Amygdala (tissue), 56 donors: ENCODE measurements at places on chromosomes 5 and 9.

GRCh38 chr5:120516805-120517204 lies 52.7 kb downstream of the PRR16 start:
- no peak for DNase-seq

DNA sequence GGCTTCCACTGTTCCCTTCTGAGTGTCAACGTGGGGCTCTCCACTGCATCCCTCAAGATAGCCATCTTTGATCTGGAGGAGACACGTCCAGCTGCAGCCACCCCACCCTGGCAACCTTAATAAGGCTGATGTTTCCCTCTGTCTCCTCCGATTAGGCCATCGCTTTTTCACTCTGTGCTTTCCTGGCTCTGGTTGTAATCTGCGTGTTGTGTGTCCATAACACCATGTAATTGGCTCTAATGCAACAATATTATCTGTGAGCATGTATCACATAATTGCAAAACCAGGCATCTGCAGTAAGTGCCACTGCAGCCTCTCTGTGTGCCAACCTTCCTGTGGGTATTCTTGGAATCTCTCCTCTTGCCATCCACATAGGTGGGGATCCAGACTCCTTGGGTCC lies 249.9 kb upstream of the PANK3 start:
- DNase-seq = no peak

DNA sequence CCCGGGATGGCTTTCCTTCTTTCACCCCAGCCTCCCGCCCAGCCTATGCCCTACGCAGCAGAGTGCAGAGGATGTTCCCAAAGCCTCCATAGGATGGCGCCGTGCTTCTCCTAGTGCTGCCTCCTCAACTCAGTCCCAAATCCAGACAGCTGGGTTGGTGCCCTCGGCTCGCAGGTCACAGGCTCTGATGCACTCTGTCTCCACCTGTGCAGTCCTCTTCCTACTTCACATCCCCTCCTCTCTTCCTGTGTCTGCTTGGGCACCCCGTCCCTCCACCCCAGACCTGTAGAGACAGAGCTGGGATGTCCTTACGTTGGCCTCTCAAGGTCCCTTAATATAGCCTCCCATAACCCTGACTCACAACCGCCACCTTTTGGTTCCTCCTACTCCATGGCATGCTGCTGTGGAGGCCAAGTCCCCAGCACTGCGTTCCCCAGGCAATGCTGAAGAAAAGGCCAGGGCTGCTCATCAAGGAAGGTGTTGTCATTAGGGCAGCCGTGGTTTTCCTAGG lies 314.4 kb downstream of the GADD45G start:
- DNase-seq = no peak

GRCh38 chr9:116494815-116495634 lies 192.1 kb upstream of the TRIM32 start:
- DNase-seq = no peak

DNA sequence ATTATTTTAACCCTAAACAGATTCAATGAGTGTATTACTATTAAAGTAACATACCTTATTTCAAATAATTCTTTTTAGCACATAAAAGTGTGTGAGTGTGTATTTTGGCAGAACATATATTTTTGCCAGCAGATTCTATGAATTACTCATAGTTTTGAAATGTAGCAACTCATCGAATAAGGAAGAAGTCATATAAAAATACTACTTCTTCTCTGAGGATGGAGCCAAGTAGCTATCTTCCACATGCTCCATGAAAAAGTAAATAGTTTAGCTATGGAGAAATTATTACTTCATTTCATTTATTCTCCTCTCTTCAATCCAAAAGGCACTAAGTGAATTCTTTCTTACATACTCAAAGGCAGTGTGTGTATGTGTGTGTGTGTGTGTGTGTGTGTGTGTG lies 1090.4 kb upstream of the CDH6 start:
- DNase-seq = no peak

- no peak for DNase-seq
These were observed 117.8 kb upstream of the LHFPL2 start for GRCh38 chr5:78766412-78766762.

DNA sequence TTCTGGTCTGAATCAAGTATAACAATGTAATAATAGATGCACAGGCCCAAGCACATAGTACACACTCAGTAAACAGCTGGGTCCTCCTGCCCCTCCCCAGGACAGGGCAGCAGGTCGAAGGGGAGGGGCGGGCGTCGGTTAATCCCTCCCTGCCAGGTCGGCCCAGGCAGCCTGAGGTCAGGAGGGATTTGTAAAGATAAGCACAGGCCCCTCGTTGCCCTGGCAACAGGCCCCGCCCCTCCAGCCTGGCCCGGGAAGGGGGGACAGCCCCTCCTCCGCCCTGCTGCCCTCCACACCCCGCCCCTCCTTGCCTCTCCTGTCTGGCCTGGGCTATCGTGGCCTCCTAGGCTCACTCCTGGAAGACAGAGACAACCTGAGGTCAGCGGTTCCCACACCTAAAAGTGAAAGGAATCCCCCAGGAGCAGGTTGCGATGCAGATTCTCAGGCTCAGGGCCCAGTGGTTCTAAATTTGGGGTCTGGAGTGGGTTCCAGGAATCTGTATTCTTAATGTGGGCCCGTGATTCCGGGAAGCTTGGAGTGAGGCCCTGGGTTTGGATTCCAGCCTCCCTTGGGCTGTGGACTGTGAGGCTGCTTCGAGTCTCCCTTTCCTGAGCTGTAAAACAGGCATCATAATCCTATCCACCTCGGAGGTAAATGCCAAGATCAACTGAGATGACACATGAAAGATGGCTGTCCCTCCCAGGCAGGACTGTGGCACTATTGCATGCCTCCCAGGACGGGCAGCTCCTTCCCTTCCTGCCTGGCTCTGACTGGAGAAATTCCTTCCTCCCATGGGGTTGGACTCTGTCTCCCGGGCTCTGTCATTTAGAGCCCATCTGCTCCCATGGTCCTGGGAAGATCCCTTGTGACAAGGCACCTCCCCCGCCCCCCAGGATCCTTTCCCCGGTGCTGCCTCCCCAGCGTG lies 4.4 kb downstream of the CRB2 start:
- DNase-seq = no peak

GRCh38 chr5:32280656-32281081 lies 32.1 kb downstream of the MTMR12 start:
- no peak for DNase-seq

- no peak for DNase-seq
These were observed 686.7 kb downstream of the DTWD2 start for GRCh38 chr5:118301696-118302095.

DNA sequence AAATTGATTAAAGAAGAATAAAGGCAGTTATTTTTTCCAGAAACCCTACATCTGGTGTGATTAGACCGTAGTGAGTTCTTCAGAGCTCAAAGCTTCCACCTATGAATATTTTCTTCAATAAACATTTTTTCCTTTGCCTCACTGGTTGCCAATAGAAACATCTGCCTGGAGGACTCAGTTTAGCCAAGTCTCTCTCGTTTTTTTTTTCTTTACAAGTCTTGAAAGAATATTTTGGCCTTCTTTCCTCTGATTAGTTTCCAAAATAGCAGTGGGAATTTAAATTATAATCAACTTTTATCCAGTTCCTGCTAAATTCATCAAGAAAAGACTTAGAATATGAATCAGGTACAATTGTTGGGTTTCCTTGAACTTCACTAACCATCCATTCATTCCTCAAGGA lies 897.5 kb downstream of the TLE1 start:
- DNase-seq = no peak

DNA sequence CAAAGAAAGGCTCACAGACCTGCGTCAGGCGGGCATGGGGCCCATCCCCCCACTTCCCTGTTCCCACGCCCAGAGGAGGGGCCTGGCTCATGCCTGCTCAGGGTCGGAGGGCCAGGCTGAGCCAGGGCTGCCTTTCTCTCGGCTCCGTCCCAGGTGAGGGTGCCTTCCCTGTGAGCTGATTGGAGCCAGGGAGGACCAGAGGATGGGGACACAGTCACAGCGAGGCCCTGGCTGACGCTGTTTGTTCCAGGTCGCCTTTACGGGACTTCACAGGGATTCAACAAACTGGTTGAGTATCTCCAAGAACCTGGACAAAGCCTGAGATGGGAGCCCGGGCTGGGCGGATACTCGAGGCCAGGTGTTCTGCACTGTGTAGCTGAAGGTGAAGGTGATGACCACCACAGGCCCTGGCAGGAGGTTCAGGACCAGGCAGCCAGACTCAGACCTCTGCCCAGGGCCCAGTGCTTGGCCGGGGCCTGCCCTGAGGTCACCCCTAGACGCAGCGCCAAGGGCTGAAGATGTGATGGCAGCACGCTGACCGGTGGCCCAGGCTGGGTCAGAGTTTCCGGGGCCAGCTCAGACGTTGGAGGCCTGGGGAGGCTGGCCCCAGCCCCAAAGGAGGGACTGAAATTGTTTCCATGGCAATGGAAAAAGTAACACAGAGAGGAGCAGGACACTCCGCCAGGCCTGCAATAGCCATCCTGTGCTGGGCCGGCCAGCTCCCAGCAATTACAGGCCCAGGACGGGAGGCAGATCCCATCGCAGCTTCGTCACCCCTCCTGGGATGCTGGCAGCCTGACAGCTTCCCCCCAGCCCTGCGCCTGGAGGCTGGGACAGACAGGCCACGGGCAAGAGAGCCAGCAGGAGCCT lies 65.3 kb upstream of the ADAMTS2 start:
- no peak for DNase-seq

GRCh38 chr5:59615272-59615671 lies 278.3 kb downstream of the PDE4D start:
- DNase-seq = no peak
